ENCODE measurements at places on chromosomes 12 and 14. TPM values are rescaled to one million over a fixed set of nuclear protein-coding genes. Genes with fewer than 3 reads are reported as not detected.

Gene DAO
- not detected for polyA plus RNA-seq

Gene LRTM2
- polyA plus RNA-seq = 0.13 TPM

Gene MFAP5
- 7.6 TPM for polyA plus RNA-seq

Gene C12orf50
- polyA plus RNA-seq = 0.04 TPM

DNA sequence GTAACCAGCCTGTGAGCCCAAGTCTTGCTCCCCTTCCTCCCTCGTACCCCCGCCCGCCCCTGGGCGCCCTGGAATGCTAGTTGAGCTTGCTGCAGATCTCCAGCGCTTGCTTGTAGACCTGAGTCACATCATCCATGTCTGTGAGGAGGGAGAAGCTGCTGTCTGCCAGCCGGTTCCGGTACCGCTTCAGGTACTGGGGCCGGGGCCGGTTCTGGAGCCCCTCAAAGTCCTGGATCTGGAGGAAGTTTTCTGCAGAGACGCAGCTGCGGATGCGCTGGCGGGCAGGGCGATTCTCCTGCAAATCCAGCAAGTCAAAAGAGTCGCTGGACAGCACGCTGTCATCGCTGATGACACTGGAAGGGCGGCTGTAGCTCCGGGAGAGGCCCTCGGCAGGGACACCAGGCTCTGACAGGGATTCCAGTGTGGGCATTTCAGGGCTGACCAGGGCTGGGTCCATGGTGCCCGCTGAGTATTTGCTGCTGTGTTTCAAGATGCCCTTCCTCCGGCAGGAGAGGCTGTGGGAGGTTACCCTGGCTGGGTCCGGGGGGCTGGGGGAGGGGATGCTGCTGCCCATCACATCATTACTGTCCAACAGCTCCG lies 71.9 kb downstream of the NUAK1 start:
- no peak for DNase-seq

DNA sequence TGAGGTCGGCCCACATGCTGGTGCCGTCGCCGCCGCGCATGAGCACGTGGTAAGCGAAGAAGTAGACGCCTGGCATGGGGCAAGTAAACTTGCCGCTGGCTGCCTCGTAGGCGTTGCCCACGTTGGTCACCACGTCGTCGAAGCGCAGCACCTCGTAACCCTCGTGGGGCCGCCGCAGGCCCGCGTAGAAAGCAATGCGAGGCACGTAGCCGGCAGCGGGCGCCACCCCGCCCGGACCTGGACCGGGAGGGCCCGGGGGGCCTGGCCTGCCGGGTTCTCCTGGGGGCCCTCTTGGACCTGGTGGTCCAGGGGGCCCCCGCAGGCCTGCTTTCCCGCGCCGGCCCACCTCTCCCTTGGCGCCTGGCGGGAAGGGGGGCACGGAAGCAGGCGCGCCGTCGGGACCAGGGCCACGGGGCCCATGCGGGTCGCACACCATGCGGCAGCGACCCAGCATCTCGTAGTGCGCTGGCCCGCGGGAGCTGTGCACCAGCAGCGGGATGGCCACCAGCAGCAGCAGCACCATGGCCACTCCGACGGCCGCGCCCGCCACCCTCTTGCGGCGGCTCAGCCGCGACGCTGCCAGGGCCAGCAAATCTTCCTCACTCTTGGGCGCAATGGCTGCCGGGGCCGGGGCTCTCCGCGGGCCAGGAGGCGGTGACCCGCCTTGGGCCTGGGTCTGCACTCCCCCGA lies 888 bp downstream of the C1QL4 start:
- no peak for DNase-seq

GRCh38 chr14:54845641-54846040 lies 57.0 kb downstream of the GCH1 start:
- no peak for DNase-seq

- DNase-seq = peak; percentile 47
Observed at GRCh38 chr14:55802986-55803872, 223.2 kb downstream of the KTN1 start.

Gene NGB
- polyA plus RNA-seq = 3.1 TPM

Gene ETFBKMT
- 4.1 TPM for polyA plus RNA-seq

Gene UNC79
- polyA plus RNA-seq = 1.5 TPM

DNA sequence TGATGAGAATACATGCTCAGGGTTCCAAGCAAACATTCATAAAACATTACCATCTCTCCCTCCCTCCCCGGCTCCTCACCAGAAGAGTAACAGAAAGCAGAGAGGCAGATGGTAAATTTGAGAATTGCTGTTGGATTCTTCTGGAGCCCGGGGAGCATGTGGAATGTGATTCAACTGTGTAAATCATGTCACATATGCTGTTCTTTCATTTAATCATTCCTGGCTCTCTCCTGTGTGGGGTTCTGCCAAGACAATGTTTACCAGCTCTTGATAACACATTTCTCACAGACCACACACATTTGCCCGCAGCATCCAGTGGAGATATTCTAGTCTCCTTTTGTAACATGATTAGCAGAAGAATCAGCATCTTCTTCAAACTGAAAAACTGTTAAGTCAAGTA lies 23.4 kb upstream of the NR2C1 start:
- no peak for DNase-seq

Gene KLRD1
- 2.6 TPM for polyA plus RNA-seq

Gene RPS6KL1
- 5.4 TPM for polyA plus RNA-seq

GRCh38 chr12:113912760-113913329 lies 53.3 kb downstream of the RBM19 start:
- peak; percentile 38 for DNase-seq

Gene GLT8D2
- 15.2 TPM for polyA plus RNA-seq

Gene TMEM63C
- 7.7 TPM for polyA plus RNA-seq

Gene POLE2
- 11.3 TPM for polyA plus RNA-seq

Gene FAM186B
- 0.91 TPM for polyA plus RNA-seq

Gene MYH6
- polyA plus RNA-seq = 0.03 TPM

DNA sequence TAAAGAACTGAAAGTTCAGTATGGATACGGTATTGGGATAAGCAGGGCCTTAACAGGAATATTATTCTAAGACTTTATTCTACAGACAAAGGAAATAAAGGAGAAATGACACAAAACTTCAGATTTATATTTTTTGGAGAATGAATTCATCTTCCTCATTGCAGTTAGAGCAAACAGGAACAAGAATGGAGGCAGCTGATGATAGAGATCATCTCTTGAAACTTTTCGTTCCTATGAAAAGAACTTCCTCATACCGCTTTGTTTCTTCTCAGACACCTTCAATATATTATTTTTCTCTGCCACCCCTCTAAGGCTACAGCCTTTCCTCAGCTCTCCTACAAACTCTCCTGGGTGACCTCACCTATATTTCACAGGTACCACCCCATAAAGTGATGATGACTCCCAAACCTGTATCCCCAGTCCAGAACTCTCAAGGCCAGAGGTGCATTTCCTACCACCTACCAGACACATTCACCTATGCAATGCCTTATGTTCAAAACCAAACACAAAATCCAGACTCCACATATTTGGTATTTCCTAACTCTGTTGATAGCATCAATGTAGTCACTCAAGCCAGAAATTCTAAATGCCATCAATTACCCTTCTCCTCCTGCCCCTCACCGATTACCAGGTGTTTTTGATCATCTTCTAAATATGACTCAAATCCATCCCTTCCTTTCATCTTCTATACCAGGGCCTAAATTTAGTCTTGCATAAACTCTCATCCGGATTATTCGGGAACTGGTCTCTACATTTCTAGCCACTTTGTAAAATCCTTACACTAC lies 7.4 kb downstream of the MAP4K5 start:
- DNase-seq = no peak

DNA sequence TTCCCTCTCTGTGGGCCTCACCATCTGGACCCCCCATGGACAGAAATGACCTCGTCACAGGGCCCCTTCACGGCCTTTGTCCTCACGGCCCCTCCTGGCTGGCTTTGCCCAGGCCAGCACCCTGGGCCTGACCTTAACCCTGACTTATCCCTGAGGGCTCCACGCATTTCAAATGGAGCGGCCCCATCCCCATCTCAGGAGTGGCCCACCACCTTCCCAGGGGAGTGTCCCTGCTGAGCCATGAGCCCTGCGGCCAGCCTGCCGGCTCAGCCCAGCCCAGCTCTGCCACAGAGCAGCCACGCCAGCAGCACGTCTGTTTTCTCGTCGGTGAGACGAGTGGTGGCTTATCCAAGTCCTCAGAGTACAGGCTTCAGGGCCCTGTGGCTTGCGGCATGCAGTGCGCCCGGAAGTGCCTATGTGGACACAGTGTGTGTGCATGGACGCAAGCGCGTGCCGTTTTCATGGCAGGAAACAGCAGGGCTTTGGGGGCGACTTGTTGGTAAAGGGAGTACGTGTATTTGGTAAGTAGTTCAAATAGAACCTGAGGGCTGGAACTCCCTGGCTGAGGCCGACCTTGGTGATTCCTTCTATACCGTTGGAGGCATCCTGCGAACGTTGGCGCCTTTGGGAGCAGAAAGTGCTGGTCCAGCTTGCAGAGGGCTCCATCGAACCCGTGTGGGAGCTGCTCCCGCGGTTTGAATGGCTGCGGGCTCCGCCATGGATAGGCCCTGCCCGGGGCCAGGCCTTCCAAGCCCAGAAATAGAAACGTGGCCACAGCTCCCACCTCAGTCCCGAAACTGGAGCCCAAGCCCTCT lies 52.1 kb downstream of the LRCOL1 start:
- DNase-seq = no peak

Gene SLIRP
- polyA plus RNA-seq = 115 TPM

Gene OVCH1
- polyA plus RNA-seq = 0.28 TPM

DNA sequence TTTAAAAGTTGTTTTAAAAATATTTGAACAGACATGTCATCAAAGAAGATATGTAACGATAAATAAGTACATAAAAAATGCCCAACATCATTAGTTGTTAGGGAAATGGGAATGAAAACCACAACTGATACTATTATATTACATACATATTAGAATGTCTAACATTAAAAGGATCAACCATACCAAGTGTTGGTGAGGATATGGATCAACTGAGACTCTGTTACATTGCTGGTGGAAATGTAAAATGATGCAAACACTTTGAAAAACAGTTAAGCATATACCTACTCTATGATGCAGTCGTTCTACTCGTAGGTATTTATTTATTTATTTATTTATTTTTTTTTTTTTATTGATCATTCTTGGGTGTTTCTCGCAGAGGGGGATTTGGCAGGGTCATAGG lies 149.7 kb downstream of the BRMS1L start:
- no peak for DNase-seq

DNA sequence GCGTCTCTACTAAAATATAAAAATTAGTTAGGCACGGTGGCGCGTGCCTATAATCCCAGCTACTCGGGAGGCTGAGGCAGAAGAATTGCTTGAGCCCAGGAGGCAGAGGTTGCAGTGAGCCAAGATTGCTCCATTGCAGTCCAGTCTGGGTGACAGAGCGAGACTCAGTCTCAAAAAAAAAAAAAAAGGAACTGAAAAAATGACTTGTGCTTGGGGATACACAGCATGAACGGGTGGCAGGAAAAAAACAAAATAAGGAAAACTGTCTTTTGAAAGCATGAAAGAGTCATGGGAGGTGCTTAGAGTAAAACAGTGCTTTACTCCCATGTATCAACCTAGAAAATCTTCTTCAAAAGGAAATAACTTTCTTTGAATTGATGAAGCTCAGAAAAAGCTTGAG lies 80.8 kb downstream of the TMTC1 start:
- DNase-seq = no peak

Gene VWF
- 13.8 TPM for polyA plus RNA-seq

Gene CPNE6
- 0.31 TPM for polyA plus RNA-seq

DNA sequence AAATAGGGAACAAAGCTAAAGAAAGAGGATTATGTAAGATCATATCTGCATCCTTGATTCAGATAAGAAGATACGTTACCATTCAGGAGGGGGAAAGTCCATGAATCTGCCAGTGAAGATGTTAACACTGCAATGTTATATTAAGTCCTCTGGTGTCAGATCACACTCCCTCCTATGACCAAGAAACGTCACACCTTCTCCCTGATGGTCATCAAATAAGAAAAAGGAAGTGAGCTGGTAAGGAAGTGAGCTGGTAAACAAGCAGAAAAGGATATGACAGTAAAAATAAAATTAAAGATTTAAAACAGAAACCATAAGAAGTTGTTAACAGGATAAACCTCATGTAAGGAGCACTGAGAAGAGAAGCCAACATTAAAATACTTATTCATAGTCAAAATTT lies 340.2 kb downstream of the SEC23A start:
- no peak for DNase-seq

Gene SELPLG
- 5.6 TPM for polyA plus RNA-seq

DNA sequence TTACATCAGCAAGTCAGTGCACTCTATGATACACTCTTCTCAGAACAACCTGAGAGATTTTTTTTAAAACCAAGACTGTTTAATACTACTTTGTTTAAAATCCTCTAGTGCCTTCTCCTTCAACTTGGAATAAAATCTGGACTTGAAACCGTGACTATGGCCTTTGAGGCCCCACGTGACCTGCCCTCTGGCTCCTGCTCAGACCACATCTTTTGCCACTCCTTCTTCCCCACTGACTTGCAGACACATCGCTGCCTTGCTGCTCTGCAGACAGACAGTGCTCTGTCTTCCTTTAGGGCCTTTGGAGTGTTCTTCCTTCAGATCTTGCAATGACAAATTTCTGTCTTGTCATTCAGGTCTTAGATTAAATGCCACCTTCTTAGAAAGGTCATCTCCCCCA lies 48.5 kb downstream of the TTC8 start:
- DNase-seq = no peak

Gene EMP1
- polyA plus RNA-seq = 45.2 TPM

Gene MYBPC1
- polyA plus RNA-seq = 4.0 TPM

Gene PLD4
- polyA plus RNA-seq = 11.1 TPM

DNA sequence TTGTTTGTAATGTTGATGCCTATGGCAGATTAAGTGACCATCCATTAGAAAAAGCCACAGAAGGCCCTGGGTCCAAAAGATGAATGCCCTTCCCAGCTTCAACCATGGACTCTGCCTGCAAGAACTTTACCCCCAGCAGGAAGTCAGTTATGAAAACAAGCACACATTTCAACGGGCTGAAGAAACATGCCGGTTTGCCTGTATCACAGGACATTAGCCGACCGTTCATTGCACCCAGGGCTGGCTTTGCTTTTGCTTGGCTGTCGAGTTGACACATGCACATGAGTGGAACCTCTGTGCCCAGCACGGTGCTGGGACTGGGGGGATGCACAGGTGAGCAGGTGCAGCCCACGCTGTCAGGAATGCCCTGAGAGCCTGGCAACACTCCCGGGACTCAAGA lies 1087.0 kb downstream of the BCL11B start:
- no peak for DNase-seq

DNA sequence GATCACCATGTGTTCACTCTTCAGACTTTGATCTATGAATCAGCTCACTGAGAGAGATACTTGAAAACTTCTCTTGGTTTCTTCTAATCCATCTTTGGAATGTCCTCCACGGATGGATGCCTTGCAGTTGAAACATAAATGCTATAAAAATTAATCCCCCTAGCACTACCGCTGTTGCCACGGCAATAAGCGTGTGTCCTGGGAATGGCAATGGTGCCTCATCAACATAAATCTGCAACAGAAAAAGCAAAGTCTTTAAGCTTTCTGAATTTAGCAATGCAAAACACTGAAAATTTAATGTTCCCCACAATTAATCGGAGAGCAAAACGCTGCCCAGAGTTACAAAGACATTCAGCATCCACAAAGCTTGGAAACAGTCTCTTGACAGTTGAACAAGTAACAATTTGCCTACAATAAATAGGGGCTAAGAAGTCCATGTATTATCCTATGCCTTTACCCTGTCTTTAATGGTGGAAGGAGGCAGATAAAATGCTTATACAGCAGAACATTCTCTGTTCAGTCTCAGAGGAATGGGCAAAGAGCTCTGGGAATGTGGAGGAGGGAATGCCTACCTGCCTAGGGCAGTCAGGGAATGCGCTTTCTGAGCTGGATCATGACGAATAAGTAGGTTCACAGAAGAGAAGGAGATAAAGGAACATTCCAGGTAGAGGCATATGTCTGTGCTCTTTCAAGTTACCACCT lies 70.9 kb upstream of the PPP4R3A start:
- peak; percentile 3 for DNase-seq

Data from large intestine (tissue), 12 donors.